ENCODE measurements at places on chromosomes 6 and 20.

- DNase-seq: no peak
Observed at GRCh38 chr6:4727217-4727616, 49.0 kb upstream of the CDYL start.

DNA sequence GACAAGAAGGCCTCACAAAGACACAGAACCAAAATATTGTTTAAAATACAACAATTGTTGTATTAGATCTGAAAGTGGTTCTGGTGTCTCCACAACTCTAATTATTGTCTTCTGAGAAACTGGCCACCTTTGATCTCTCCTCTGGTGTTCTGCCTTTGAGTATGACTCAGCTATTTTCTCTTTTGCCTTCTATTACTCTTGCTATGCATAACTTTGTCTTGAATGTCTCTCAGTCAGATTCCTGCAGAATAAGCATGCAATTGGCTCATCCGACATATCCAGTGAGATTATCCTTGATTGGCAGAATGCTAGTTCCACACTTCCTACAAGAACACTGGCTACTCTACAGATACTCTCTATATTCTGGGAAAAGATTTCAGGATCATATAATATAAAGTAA, 14.3 kb upstream of the EPM2A start:
- DNase-seq: no peak

- no peak for DNase-seq
Observed at GRCh38 chr6:137690034-137690433, 177.0 kb upstream of the TNFAIP3 start.

- DNase-seq: no peak
Observed at GRCh38 chr6:155066361-155066760, 71.2 kb downstream of the TIAM2 start.

- no peak for DNase-seq
Observed at GRCh38 chr20:46251211-46251673, 57.1 kb downstream of the CDH22 start.

- no peak for DNase-seq
Observed at GRCh38 chr20:15154070-15154469, 816.7 kb upstream of the FLRT3 start.

DNA sequence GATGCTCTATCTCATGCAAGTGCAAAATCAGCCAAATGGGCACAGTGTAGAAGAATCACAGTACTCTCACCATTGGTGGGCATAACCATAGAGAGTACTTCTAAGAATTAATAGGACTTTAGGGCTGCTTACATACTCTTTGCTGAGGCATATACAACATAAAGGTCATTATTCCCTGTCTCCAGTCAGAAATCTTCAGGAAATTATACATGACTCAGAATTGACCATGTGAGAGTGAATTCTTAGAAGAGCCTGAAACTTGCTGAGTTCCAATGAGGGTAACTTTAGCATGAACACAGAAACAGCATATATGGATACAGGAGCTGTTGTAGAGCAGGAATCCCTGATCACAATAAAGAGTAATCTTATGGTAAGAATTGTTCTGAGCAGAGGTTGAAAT, 498.7 kb downstream of the TENT5A start:
- no peak for DNase-seq

- no peak for DNase-seq
Observed at GRCh38 chr6:142518126-142518525, 216.3 kb downstream of the ADGRG6 start.

DNA sequence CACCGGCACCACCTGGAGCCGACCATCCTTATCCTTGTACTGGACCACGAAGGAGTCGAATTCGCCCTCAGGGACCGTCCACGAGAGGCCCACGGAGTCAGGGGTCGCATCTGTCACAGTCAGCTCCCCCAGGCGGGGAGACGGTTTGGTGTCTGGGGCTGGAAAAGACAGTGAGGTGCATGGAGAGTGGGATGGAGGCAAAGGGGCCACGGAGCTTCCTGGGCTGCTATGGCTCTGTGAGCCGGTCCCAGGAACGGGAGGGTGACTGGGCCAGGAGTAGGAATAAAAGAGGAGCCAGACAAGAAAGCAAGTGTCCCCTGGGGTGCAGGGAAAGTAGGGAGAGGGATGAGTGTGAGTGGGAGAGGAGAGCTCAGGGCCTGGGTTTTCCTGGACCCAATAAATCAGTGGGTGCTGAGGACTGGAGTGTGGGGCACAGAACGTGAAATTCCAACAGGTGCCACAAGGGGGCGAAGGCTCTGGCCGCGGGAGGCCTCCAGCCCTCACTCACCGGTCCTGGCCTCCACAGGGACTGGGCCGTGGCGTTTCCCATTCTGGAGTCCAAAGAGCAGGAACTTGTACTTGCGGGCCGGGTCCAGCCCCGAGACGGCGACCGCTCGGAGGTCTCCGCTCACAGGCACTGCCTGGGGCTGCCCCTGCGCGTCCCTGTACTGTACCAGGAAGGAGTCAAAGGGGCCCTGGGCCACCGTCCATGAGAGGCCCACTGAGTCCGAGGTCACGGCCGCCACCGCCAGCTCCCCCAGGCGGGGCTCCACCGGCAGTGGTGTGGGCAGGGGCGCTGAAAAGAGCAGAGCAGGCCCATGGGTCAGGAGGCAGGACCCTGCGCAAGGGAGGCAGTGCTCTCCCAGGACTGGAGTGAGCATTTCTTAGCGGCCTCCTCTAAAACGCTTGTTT, 9.9 kb downstream of the CYP21A2 start:
- peak; percentile 54 for DNase-seq

- DNase-seq: peak; percentile 50
Observed at GRCh38 chr20:31718952-31719643, 3.6 kb downstream of the BCL2L1 start.

DNA sequence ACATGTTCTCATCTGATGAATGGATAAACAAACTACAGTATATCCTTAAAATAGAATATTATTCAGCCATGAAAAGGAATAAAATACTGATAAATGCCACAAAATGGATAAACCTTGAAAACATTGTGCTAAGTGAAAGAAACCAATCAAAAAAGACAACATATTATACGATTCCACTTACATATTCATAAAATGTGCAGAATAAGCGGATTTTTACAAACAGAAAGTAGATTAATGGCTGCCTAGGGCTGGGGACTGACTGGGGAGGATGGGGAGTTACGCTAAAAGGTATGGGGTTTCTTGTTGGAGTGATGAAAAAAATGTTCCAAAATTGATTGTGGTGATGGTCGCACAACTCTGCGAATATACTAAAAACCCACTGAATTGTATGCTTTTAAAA, 29.4 kb downstream of the KIZ start:
- no peak for DNase-seq

- no peak for DNase-seq
Observed at GRCh38 chr6:134956032-134956431, 6.1 kb upstream of the ALDH8A1 start.

GRCh38 chr20:11267762-11268335, 594.0 kb upstream of the JAG1 start:
- no peak for DNase-seq

- DNase-seq: no peak
Observed at GRCh38 chr20:63570281-63571086, 3.6 kb downstream of the HELZ2 start.

- no peak for DNase-seq
Observed at GRCh38 chr20:4328541-4328940, 313.2 kb upstream of the RNF24 start.

GRCh38 chr6:3139090-3139903, 18.0 kb downstream of the TUBB2A start:
- DNase-seq: no peak

- no peak for DNase-seq
Observed at GRCh38 chr6:154170106-154170505, 131.1 kb downstream of the OPRM1 start.

GRCh38 chr20:63740627-63741353, 1.2 kb downstream of the SLC2A4RG start:
- DNase-seq: peak; percentile 70

DNA sequence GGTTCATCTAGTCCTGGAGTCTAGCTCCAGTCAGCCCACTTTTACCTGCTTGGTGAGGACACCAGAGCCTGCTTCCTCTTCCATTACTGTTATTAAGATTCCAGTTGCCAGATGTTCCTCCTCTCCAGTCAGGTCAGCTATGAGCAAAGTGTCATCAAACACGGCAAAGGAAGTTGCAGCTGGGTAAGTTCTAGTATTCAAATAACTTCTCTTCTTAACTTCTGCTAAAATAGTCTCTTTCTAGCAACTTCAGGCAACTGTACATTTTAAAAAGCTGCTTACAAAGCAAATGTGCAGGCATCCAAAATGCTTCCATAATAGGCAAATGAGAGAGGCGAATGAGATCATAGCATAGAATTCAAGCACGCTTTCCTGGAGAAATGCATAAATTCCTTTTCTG, 18.4 kb upstream of the MRPS18A start:
- no peak for DNase-seq

DNA sequence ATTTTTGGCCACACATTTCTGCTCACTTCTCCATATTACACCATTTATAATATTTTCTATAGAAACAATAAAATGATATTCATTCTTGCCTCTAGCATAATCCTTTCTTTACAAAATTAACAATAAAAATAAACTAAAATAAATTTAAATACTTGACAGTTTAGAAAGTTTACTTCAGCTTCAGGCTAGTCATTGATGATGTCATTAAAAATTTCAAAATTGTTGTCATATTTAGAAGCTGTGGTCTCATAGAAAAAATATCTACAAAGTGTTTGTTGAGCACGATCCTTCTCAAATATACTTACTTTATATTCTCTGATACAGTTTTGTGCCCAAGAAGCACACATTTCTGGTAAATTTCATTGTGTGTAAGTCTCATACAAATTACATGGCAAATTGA, 717.4 kb upstream of the CITED2 start:
- DNase-seq: no peak

GRCh38 chr6:152942319-152942869, 40.4 kb downstream of the FBXO5 start:
- no peak for DNase-seq

GRCh38 chr20:58038123-58038654, 190.3 kb downstream of the ANKRD60 start:
- no peak for DNase-seq

- DNase-seq: no peak
Observed at GRCh38 chr20:19851861-19852260, 93.8 kb downstream of the RIN2 start.

DNA sequence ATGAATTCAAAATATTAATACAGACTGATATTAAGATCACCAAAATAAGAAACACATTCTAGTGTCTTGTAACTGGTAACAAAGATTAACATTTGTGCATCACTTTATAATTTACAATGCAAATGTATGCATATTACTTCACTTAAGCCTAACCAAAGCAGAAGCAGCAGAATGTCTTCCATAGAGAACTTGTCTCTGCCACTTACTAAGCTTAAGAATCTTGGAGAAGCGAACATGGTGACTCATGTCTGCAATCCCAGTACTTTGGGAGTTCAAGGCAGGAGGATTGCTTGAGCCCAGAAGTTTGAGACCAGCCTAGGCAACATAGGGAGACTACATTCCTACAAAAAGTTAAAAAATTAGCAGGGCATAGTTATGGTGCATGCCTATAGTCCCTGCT, 18.8 kb downstream of the AK9 start:
- DNase-seq: no peak

DNA sequence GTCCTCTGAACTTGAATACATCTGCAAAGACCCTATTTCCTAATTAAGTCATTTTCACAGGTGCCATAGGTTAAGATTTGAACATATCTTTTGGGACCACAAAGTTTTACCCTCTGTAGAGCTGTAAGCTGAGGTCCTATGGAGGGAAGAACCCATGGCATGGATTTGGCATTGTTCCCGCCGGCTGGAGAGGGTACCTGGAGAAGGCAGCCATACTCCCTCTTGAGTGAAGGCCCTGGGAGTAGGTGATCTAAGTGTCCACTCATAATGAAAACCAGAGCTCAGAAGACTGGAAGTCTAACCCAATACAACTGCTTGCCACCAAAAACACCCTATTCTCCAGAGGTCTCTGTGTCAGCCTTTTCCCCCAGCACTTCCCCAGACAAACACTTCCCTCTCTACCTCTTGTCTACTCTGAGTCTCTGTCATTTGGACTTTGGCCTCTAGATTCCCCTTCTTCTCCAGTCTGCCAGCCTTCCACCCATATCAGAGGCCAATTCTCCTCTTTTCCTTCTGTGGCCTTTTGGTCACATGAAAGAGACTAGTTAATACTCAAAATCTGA, 363.9 kb downstream of the MAFB start:
- no peak for DNase-seq

DNA sequence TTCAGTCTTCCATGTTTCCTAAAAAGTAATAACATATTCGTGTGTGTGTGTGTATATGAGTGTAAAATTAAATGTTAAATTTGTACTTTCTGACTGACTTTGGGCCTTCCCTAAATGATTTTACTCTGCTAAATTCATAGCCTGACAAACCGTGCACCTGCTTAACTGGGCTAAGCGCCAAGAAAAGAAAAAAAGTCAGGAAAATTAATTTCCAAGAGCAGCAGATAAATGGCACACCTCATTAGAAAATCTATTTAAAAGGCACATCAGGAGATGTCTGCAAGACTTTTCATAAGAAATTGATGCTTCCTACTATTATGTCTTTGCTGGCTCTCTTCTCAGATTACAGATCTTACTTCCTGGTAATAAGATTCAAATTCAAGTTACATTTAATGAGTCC, 72.4 kb downstream of the TRDN start:
- DNase-seq: no peak

GRCh38 chr6:30767158-30767943, 23.0 kb upstream of the IER3 start:
- DNase-seq: no peak

- no peak for DNase-seq
Observed at GRCh38 chr6:164048840-164049516, 634.5 kb downstream of the QKI start.

GRCh38 chr6:95574811-95575210, 2.5 kb upstream of the MANEA start:
- no peak for DNase-seq

DNA sequence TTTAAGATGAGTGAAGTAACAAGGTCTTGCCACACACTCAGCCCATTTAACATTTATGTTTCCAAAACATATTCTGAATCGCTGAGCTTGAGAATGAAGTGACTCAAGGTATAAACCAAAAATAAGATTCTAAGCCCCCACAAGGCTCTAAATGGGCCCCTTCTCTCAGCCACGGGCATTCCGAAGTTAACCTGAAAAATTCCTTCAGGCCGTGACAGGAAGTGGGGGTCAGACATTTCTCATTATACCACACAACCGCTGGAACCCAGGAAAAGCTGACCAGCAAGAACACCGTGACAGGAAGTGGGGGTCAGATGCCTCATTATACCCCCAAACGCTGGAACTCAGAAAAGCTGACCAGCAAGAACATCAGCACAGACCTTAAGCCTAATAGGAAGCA, 247.9 kb downstream of the ERMARD start:
- DNase-seq: no peak

GRCh38 chr20:32796383-32796948, 23.3 kb upstream of the MAPRE1 start:
- DNase-seq: no peak

DNA sequence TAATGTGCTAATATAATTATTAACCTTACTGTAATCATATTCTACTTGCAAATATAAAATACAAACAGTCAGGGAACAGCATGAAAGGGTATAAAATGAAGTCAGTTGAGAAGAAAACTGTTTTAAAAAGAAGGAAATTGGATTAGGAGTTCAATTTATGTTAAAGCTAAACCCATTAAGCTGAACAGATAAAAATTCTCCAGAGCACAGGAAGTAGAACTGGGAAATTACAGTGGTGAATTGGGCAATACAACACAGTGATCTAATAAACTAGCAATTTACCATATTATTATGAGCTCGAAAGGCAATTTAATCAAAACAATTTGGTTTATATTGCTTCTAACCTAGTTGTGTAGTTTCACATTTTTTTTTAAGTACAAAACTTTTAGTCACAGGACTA, 407.4 kb upstream of the RGS17 start:
- no peak for DNase-seq

- DNase-seq: peak; percentile 57
Observed at GRCh38 chr6:17417817-17418216, 24.4 kb downstream of the CAP2 start.

Measured in cerebellar cortex (tissue), 1 donor.